Activated B cell treated with CpG ODN at 0.5 μM for 24 hours (primary cell): ENCODE measurements at places on chromosomes 5 and 9. TPM values are rescaled to one million over a fixed set of nuclear protein-coding genes. Genes with fewer than 3 reads are reported as not detected.

Gene ADCY2
- total RNA-seq = not detected in 2 replicates

- H3K36me3 ChIP-seq = peaks cover 67% of the 10 kb centered on the region
- peaks cover 78% of the 10 kb centered on the region for H3K4me1 ChIP-seq
- no peak for DNase-seq
- peak overlapping the region; percentile 7 for H3K4me3 ChIP-seq
- no peaks in the 10 kb centered on the region for H3K27me3 ChIP-seq
- H3K27ac ChIP-seq = peak overlapping the region; percentile 24
Measured at GRCh38 chr9:110064803-110065202, 143.2 kb downstream of the C9orf152 start.

DNA sequence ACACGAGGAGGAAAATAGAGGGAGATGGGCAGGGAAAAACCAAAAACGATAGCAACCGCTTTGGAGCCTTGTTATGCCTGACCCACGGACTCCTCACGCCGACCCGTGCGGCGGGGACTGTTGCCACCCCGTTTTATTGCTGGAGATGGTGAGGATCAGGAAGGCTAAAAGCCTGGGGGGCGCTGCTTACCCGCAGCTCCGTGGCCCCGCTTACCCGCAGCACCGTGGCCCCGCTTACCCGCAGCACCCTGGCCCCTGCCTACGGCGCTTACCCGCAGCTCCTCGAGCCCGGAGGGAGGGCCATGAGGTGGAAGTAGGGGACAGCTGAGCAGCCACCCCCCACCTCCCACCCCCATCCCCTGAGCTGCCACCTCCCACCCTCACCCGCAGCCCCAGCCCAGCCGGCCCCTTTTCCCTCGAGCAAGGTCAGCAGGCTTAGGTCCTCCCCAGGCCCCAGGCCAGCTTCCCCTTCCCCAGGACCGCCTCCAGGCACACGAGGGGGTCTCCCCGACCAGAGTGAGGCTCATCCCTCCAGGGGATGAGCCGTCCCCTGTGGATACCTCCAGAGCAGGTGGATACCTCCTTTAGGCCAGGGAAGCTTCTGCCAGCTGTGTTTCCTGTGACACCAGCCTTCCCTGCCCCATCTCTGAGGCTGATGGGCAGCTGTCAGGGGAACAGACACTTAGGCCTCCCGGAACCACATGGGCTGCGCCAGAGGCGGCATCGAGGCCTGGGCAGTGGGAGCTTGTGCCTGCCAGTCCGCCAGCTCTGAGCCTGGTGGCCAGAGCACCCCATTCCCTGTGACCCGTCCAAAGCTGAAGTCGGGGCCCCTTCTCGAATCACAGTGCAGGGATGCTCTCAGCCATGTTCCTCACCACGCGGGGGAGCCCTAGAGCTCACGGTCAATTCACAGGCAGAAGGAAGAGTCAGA is 92.3 kb downstream of the LMX1B start:
- H3K4me3 ChIP-seq = peak overlapping the region; percentile 45
- H3K4me1 ChIP-seq = peaks cover 5% of the 10 kb centered on the region
- no peak overlapping the region for H3K27ac ChIP-seq
- H3K27me3 ChIP-seq = peaks cover 29% of the 10 kb centered on the region
- DNase-seq = peak; percentile 70
- no peaks in the 10 kb centered on the region for H3K36me3 ChIP-seq

Gene GLT6D1
- not detected in 2 replicates for total RNA-seq

GRCh38 chr5:9062873-9063272 is 483.0 kb downstream of the SEMA5A start:
- no peak for DNase-seq
- H3K4me1 ChIP-seq = no peaks in the 10 kb centered on the region
- no peaks in the 10 kb centered on the region for H3K27me3 ChIP-seq
- H3K4me3 ChIP-seq = no peak overlapping the region

DNA sequence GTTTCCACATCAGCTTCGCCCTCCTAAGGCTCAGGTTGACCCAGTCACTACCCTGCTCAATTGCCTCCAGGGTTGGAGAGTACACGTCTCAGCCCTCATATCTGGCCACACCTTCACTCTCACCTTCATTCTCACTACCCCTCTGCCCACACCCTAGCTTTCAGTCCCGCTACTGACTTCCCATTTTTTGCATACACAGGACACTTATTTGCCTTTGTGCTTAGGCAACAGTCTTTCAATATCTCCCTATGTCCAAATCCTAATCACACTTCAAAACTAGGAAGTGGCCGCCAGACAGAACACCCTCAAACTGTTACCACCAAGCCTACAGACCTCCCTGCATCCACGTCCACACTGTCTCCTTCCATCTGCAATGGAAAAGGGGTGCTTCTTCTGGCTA is 10.9 kb downstream of the MCTP1 start:
- H3K27me3 ChIP-seq = peaks cover 8% of the 10 kb centered on the region
- H3K36me3 ChIP-seq = no peaks in the 10 kb centered on the region
- no peak overlapping the region for H3K4me3 ChIP-seq
- DNase-seq = no peak
- no peak overlapping the region for H3K27ac ChIP-seq

- peaks cover 27% of the 10 kb centered on the region for H3K4me1 ChIP-seq
- DNase-seq = no peak
- H3K27ac ChIP-seq = peak overlapping the region; percentile 51
- H3K36me3 ChIP-seq = no peaks in the 10 kb centered on the region
- peak overlapping the region; percentile 88 for H3K4me3 ChIP-seq
Measured at GRCh38 chr5:65100911-65101631, 332.3 kb downstream of the CWC27 start.

Gene BNIP1
- 17.9 and 20.2 TPM in 2 replicates for total RNA-seq

Gene RMRP
- total RNA-seq = 8,247 and 9,516 TPM in 2 replicates

DNA sequence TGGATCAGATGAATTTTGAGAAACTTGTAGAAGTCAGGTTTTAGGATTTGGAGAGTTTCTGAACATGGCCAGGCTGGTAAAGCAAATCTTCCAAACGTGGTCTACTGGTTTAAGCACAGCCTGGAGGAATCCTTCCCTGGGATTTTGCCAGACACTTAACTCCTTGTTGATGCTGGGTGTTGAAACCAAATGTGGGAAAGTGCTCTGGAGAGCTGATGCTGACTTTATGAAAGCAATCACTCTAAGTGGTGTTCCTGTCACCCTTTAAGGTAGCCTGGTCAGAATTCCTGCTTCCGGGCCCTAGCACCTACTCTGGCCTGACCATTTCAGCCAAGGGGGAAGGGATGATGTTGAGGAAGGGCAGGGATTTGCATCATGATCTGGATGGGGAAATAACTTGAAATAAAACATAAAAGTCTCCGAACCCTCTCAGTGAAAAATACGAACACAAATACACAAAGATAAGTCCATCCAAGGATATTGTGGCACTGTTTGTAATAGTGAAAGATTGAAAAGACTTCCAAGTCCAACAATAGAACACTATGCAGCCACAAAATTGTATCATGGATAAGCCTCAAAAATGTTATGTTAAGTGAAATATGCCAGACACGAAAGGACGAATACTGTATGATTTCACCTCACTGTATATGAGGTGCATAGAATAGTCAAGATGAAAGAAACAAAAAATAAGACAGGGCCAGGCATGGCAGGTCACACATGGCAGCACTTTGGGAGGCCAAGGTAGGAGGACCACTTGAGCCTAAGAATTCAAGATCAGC is 57.7 kb downstream of the PDE6A start:
- peaks cover 7% of the 10 kb centered on the region for H3K27me3 ChIP-seq
- no peak overlapping the region for H3K27ac ChIP-seq
- H3K36me3 ChIP-seq = no peaks in the 10 kb centered on the region
- H3K4me3 ChIP-seq = no peak overlapping the region
- DNase-seq = no peak
- no peaks in the 10 kb centered on the region for H3K4me1 ChIP-seq

Gene IL9
- not detected in 2 replicates for total RNA-seq

Gene GRM6
- not detected in 2 replicates for total RNA-seq

- H3K4me3 ChIP-seq = no peak overlapping the region
- H3K4me1 ChIP-seq = no peaks in the 10 kb centered on the region
- H3K36me3 ChIP-seq = no peaks in the 10 kb centered on the region
- no peak for DNase-seq
- no peak overlapping the region for H3K27ac ChIP-seq
Measured at GRCh38 chr9:14219850-14220249, 94.1 kb downstream of the NFIB start.

Gene SOX30
- total RNA-seq = 0.37 and 0.47 TPM in 2 replicates

Gene TMEM252
- not detected in 2 replicates for total RNA-seq

DNA sequence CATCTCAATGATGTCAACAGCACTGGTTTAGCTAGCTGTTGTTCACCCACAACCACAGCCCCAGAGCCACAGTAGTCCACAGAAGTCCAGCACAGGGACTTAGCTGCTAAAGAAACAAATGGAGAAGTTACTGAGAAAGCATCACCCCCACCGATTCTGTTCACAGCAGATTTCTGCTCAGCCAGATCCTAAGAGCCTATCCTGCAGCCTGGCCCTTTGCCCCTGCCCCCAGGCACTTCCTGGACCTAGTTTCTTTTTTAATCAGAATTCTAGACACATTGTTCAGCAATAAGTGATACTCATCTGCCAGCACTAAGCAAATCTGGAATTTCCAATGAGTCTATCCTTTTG is 7.4 kb downstream of the B4GALT1 start:
- H3K4me3 ChIP-seq = peak overlapping the region; percentile 97
- peak overlapping the region; percentile 95 for H3K27ac ChIP-seq
- H3K4me1 ChIP-seq = peaks cover 99% of the 10 kb centered on the region
- no peaks in the 10 kb centered on the region for H3K27me3 ChIP-seq
- H3K36me3 ChIP-seq = peaks cover 29% of the 10 kb centered on the region
- DNase-seq = no peak

DNA sequence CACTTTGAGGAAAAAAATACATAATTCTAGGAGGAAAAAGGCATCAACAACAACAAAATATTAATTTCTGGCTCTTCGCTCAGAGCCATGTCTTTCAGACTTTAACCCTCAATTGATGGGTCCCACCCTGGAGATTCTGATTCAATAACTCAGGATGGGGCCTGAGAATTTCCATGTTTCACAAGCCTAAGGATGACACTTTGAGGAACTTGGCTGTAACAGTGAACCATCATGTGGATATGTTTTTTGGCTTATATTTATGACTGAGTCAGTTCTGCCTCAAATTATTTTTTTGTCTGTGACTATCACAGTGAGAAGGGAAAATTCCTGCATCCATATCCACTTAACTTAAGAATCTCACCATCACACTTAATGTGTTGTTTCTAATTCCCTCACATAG is 504.6 kb downstream of the RASEF start:
- H3K27ac ChIP-seq = no peak overlapping the region
- H3K36me3 ChIP-seq = no peaks in the 10 kb centered on the region
- no peaks in the 10 kb centered on the region for H3K27me3 ChIP-seq

- H3K4me1 ChIP-seq = no peaks in the 10 kb centered on the region
- no peaks in the 10 kb centered on the region for H3K27me3 ChIP-seq
- no peaks in the 10 kb centered on the region for H3K36me3 ChIP-seq
- H3K4me3 ChIP-seq = no peak overlapping the region
Measured at GRCh38 chr9:88681434-88681833, 146.5 kb downstream of the NXNL2 start.

Gene HTR1A
- total RNA-seq = not detected in 2 replicates

- H3K27me3 ChIP-seq = no peaks in the 10 kb centered on the region
- no peaks in the 10 kb centered on the region for H3K36me3 ChIP-seq
- no peak overlapping the region for H3K4me3 ChIP-seq
- DNase-seq = no peak
Measured at GRCh38 chr9:29822458-29822857, 2249.2 kb upstream of the C9orf72 start.

- H3K27me3 ChIP-seq = peaks cover 25% of the 10 kb centered on the region
- no peak within 1 kb of the TSS for H3K27ac ChIP-seq
- H3K4me3 ChIP-seq = peak within 1 kb of the TSS; percentile 82
- no peaks in the 10 kb centered on the region for H3K36me3 ChIP-seq
- peak; percentile 29 for DNase-seq
Measured at GRCh38 chr9:86947146-86948073, at the start of gene GAS1. GAS1 (minus strand) TSS chr9:86947506; CDS start chr9:86946779, 727 bp downstream.

DNA sequence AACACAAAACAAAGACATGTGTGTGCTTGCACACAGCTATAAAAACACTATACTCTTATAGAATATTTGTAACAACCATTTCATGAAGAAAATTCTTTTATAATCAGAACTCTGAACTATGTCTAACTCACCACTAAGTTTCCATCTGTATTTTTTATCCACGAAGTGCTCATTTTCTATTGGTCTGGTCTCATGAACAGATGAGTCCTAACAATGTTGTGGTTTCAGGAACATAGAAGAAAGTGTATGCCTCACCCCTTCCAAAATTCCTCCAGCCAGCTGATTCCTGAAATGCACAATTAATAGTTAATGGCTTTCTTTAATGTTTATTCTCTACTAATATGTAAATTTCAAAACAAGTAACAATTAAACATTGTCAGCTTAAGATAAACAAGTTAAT is 325.3 kb upstream of the GRAMD2B start:
- H3K27me3 ChIP-seq = no peaks in the 10 kb centered on the region
- no peak overlapping the region for H3K4me3 ChIP-seq
- no peak overlapping the region for H3K27ac ChIP-seq
- no peak for DNase-seq

DNA sequence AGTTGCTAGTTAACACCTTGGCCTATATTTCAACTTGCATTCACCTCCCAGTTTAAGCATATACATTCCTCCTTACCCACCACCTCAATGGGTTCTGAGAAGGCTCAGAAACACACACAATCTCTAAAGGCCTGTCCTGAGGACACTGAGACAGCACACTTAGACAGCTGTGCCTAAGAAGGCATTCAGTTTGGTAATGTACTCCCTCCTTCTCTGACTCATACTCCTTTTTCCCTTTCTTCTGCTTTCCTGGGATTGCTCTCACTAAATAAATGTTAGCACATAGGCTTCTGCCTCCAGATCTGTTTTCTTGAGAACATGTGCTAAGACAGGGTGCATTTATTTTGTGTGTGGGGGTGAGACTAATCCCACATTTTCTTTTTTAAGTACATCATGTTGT is 456.8 kb upstream of the CDH6 start:
- H3K27me3 ChIP-seq = no peaks in the 10 kb centered on the region
- no peak overlapping the region for H3K27ac ChIP-seq
- no peak for DNase-seq
- no peak overlapping the region for H3K4me3 ChIP-seq

DNA sequence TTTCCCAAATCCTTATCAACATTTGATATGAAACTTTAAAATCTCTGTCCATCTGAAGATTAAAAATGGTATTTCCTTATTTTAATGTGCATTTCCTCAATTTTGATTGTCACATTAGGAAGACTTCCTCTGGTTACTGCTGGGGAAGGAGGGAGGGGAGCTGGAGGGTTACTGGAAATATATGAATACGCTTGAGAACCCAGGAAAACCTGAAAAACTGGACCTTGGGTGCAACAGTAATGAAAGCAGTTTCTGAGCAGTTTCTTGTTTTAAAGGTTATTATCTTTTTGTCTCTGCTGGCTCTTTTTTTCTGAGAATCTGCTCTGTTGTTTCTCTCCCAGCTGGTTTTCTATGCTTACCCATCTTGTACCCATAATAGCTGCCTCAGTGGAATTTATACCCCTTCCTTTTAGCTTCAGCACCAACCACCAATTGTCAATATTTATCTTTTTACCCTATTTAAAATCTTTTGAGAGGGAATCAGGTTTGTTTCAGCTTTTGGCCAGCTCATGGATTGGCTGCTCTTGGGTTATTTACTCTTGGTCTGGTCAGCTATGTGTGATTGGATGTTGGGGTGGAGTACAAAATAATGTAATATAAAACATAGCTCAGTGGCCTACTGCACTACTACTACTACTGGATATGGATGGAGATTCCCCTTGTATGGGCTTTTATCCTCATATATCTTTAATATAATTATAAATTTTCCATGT is 67.4 kb downstream of the UNC13B start:
- H3K4me1 ChIP-seq = no peaks in the 10 kb centered on the region
- H3K36me3 ChIP-seq = no peaks in the 10 kb centered on the region
- DNase-seq = no peak
- peaks cover 5% of the 10 kb centered on the region for H3K27me3 ChIP-seq
- H3K4me3 ChIP-seq = no peak overlapping the region

Gene C1QTNF2
- not detected in 2 replicates for total RNA-seq

Gene IFNA21
- total RNA-seq = not detected in 2 replicates
